DMS 273 treated with DMSO at 0.1 percent for 48 hours (cell line): ENCODE measurements at places on chromosomes 1 and 21.

DNA sequence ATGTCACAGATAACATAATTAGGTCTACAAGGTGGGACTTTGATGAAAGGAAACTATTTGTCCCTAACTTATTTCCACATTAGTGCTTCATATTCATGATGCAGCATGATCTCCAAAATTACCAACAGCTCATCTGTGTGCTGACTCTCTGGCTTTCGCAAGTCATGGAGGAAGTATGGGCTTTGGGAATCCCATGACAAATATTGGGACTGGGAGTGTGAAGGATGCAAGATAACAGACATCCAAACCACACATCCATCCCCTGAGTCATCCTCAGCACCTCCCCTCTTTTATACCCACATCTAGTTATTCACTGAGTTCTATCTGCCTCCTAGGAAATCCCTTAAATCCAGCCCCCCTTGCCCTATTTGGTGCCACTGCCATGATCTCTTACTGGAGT, 102.8 kb upstream of the COL24A1 start:
- DNase-seq = no peak

DNA sequence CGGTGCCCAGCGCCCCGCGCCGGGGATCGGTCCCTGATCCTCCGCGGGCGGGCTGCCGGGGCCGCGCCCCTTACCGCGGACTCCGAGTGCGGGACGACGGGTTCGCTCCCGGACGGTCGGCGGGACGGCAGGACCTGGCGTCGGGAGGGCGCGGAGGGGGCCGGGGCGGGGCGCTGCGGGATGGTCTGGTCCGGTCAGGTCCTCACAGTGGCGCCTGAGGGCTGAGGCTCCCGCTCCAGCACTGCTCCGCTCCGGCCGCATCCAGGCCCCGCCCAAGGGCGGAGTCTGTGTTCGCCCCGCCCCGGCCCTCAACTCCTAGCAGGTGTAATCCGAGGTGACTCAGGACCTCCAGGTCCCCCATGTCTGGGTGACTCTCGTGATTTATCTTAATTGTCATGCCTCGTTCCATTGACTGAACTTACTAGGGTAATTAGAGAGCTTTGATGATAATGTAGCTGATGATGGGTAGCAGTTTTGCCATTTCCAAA, at the start of gene RAB3B:
RAB3B (minus strand) TSS at position 223 of the 488 bp plus-strand sequence. CDS start 13,583 bp downstream, outside the sequence.
- no peak for DNase-seq

DNA sequence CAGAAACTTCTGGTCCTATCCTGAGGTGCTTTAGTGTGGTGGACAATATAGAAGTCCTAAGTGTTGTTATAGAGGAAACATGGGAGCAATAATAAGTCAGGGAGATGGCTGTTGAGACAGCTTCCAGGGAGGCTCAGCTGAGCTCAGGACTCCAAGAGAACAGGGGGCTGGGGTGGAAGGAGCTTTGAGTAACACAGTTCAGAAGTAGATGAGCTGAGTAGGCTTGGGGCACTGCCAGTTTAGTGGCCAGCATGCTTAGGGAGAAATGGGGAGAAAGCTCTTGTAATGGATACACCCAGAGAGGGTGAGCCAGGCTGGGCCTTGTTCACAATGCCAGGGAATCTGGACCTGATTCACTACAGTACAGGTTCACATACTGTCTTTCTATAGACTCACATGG, 201.6 kb downstream of the DAB1 start:
- DNase-seq = no peak

- no peak for DNase-seq
Measured at GRCh38 chr21:45528028-45528705, 14.1 kb downstream of the SLC19A1 start.

- DNase-seq = no peak
Measured at GRCh38 chr1:222994511-222995235, 148.4 kb downstream of the TLR5 start.

GRCh38 chr1:63590166-63590560, 3.0 kb upstream of the PGM1 start:
- DNase-seq = no peak
